Cortex of kidney (tissue), 1 donor: ENCODE measurements at places on chromosomes 12 and 14.

GRCh38 chr12:29655861-29656260 is 127.9 kb downstream of the TMTC1 start:
- DNase-seq = no peak

DNA sequence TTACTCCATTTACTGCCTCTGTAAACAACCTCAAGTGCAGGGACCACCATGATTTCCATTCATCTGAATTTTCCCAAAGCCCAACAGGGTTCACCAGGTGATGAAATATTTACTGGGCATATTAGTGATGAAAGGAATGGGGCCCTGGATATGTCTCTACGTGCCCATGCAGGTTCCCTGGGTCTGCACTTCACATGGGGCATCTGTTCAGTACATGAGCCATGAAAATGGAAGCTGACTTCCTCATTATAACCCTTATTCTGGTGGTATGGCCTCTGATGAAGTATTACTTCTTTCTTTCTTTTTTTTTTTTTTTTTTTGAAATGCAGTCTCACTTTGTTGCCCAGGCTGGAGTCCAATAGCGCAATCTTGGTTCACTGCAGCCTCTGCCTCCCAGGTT is 26.5 kb upstream of the CORO1C start:
- no peak for DNase-seq

GRCh38 chr14:71324767-71325272 is 417.6 kb downstream of the PCNX1 start:
- no peak for DNase-seq

- no peak for DNase-seq
Observed at GRCh38 chr12:97151481-97151880, 244.4 kb downstream of the NEDD1 start.

GRCh38 chr12:108568338-108569154 is 6.2 kb downstream of the ISCU start:
- no peak for DNase-seq

- no peak for DNase-seq
Observed at GRCh38 chr12:1533602-1534304, 60.6 kb downstream of the FBXL14 start.

GRCh38 chr12:75130811-75131210 is 78.8 kb downstream of the KCNC2 start:
- DNase-seq = no peak

DNA sequence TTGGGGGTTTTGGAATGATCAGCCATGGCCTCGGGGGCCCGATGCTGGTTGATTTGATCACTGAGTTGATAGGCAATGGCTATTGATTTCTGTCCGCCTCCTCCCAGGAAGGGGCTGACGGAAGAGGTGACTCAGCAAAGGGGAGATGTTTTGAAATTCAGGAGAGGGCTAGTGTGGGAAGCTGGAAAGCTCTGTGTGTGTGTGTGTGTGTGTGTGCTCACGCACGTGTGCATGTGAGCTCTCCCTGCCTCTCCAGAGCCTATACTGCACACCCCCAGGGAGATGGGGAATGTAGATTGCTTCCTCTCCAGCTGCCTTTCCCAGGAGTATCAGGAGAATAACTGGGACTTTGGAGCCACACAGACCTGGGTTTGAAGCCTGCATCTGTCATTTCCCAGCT is 184.9 kb upstream of the MYL2 start:
- no peak for DNase-seq

- no peak for DNase-seq
Observed at GRCh38 chr14:95269493-95269892, 50.2 kb downstream of the CLMN start.

DNA sequence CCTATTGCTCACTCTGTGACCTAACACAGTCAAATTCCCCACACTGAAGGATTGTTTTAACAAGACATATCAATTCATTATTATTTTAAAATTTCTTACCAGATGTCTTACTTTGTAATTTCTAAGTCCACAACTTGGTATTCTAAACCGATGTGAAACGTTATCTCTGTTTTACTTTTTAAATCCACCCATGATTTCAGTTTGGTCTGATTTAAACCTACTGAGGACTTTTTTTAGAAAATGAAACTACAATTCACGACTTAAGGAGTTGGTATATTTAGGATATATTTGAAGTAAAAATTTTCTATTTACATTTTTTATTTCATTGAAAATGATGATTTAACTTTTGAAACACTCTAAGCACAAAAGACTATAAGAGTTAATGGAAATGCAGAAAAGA is 35.1 kb upstream of the GRIP1 start:
- DNase-seq = no peak

DNA sequence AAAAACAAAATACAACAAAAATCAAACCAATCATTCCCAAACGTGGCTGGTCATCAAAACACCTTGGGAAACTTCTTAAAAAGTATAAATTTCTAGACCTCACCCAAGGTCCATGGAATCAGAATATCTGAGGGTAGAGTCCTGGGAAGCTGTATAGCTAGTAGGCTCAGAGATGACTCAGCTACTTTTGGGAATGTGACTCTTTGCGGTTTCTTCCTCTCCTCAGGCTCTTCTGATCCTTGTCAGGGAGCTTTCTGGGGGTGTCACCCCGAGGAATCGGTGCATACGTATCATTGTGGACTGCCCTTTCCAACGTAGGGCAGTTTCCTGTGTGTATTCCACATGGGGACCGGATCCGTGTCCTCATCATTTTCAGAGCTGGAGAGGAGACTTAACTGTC is 14.8 kb downstream of the JDP2 start:
- no peak for DNase-seq

DNA sequence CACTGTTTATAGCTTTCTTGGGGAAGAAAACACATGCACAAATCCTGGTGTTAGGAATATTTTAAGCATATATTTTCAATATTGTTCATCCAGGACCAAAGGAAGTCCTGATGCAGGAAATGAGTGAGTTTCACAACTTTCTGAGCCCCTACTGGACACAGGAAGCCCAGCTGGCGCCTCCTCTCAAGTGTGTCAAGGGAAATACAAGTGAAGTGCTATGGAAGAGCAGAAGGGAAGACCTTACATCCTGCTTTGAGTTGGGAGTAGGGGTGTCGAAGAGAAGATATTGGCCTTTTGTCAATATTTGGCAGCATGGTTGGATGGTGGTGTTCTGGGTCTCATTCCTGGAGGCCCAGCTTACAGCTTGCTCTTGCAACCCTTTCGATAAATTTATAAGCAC is 66.1 kb upstream of the ZDHHC17 start:
- DNase-seq = no peak

GRCh38 chr12:84384384-84384783 is 528.2 kb downstream of the SLC6A15 start:
- DNase-seq = no peak

GRCh38 chr12:49529414-49529813 is 9.4 kb upstream of the KCNH3 start:
- no peak for DNase-seq

- no peak for DNase-seq
Observed at GRCh38 chr14:36655571-36655962, 6.1 kb upstream of the PAX9 start.

- no peak for DNase-seq
Observed at GRCh38 chr12:99847936-99848335, 136.8 kb downstream of the ANKS1B start.

- DNase-seq = no peak
Observed at GRCh38 chr12:106696681-106697417, 77.6 kb upstream of the RIC8B start.

- no peak for DNase-seq
Observed at GRCh38 chr12:108633534-108634248, at the start of gene SELPLG. Gene SELPLG, minus strand, starts transcription at chr12:108633894. Its CDS starts 9,587 bp downstream, at chr12:108624307.

- no peak for DNase-seq
Observed at GRCh38 chr12:94831081-94831751, 172.3 kb downstream of the NDUFA12 start.

DNA sequence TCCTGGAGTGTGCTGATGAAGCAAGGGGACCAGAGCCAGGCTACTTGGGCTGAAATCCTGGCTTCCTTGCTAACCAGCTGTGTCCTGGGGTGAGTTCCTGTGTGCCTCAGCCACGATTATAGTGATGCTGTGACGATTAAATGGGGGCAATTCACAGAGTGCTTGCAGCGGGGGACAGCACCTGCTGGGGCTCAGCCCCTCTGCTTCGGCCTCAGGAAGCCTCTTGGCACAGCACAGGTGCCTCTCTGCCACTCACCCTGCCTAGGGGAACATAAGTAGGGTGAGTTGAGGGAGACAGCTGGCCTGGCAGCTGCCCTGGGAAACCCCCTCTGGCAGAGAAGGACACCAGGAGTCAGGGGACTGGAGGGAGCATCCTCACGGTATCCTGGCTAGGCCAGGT is 9.4 kb downstream of the KRT80 start:
- DNase-seq = no peak

DNA sequence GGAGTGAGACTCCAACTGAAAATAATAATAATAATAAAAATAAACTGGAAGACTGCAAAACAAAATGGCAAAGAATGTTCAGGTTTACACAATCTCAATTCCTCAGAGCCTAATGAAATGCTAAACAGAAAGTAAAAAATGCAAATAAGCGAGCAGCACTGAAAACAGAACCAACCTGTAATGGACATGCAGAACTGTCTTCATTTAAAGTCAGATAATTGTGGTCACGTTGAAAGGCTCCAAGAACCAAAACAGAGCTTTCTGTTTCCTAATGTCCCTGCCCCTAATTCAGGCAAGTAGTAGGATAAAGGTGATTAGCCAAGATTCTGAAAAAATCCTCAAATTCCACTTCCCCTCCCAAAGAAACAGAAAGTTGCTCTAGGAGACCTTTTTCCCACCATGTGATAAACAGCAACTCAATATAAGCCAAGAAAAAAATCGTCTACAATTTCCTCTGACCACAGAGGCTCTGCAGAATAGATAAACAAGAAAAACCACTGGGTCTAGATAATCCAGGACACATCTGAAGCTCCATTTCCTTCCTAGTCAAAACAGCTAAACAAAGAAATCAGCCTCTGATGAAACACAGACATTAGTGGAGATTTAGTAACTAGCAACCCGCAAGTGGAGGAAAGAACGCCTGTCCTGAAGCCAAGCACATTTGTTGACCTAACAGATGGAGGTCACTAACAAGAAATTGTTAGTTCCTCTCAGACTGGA is 3.0 kb downstream of the MIS18BP1 start:
- DNase-seq = no peak
